Activated B cell treated with CpG ODN at 0.5 μM for 24 hours (primary cell): ENCODE measurements at places on chromosomes 2 and 18. TPM values are rescaled to one million over a fixed set of nuclear protein-coding genes. Genes with fewer than 3 reads are reported as not detected.

DNA sequence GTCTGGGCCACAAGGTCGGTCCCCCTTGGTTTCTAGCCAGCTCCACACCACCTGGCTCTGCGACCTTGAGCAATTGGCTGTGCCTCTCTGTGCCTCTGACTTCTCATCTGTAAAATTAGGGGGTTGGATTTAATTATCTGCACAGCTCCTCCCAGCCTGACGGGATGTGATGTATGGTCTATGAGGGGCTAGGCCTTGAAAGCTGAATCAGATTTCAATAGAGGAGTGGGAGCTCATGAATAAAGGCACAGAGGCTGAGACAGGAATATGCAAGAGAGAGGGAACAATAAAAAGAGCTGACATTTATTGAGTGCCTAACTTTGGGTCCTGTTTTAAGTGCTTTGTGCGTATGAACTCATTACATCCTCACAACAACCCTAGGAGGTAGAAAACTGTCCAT is 104.7 kb downstream of the ALK start:
- H3K4me3 ChIP-seq: no peak overlapping the region
- H3K36me3 ChIP-seq: no peaks in the 10 kb centered on the region
- no peak overlapping the region for H3K27ac ChIP-seq
- no peaks in the 10 kb centered on the region for H3K4me1 ChIP-seq
- DNase-seq: no peak

DNA sequence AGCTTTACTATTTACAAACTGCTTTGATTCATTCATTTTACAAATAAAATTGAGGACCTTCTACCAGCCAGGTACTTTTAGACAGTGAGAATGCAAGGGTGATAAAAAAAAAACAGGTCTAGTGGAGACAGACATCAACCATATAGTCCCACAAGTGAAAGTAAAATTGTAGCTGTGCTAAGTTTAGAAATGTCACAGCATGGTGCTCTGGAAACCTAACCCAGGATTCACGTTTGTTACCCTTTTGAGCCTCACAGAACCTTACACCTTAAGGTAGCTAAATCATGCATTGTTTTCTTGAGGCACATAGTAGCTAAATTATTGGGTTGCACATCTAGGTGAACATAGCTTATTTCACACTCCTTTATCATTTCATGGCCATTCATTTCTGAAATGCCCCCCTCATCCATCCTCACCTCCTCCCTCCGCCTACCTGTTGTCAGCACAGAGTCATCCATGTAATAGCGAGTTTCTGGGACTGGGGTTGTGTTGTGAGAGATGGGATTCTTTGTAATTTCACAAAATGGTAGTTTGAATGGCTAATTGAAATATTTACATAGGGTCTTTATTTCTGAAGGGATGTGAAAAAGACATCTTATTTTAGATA is 7.1 kb downstream of the MTA3 start:
- no peaks in the 10 kb centered on the region for H3K27me3 ChIP-seq
- H3K4me3 ChIP-seq: no peak overlapping the region
- peaks cover 35% of the 10 kb centered on the region for H3K36me3 ChIP-seq
- H3K4me1 ChIP-seq: peaks cover 11% of the 10 kb centered on the region

- no peaks in the 10 kb centered on the region for H3K27me3 ChIP-seq
- no peak overlapping the region for H3K27ac ChIP-seq
- no peak overlapping the region for H3K4me3 ChIP-seq
- H3K36me3 ChIP-seq: no peaks in the 10 kb centered on the region
Measured at GRCh38 chr2:57080035-57080434, 896.2 kb downstream of the CCDC85A start.

GRCh38 chr2:68717305-68717661 is 17.3 kb upstream of the ARHGAP25 start:
- no peak for DNase-seq
- no peaks in the 10 kb centered on the region for H3K27me3 ChIP-seq
- H3K27ac ChIP-seq: peak overlapping the region; percentile 43
- peaks cover 90% of the 10 kb centered on the region for H3K4me1 ChIP-seq

The DUSP19 gene
- 0.31 and 0.49 TPM in 2 replicates for total RNA-seq

DNA sequence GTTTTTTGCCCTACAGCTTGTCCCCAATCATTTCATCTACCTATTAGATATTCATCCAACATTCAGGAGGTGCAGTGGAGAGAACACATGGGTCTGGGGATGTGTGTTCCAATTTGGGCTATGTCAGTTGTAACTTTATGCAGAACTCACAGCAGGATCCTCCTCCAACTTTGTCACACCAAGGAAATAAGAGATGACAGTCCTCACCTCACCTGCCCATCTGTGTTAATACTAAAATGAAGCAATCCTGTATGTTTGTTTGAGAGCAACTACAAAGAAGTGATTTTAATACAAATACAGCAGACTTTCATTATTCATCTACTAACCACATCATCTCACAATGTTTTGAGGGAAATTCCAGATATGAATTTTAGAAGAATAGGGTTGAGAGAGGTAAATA is 126.7 kb downstream of the ARHGAP15 start:
- no peak for DNase-seq
- peak overlapping the region; percentile 70 for H3K4me3 ChIP-seq
- H3K27me3 ChIP-seq: no peaks in the 10 kb centered on the region
- H3K4me1 ChIP-seq: peaks cover 70% of the 10 kb centered on the region

DNA sequence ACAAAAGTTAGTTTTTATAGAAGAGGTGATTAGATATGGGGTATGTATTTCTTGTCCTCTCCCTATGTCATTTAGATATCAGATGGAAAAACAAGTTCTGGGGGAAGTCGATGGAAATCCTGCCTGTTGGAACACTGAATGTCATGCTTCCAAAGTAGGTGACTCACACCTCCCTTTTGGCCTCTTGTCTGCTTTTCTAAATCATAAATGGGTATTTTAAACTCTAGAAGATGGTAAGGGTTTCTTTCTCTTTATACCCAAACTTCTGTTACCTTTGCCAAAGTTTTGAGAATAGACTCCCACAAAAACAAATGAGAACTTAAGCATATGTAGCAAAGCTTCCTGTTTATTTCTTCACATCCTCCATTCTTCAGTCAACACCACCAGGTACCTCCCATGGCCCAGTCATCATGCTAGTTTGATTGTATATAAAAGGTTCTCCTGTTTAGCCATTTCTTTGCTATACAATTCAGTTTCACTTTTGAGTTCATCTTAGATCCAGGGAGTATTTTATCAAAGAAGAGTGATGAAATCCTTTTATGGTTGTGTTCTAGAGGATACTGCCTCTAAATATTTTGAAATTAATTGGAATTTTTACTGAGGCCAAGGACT is 63.9 kb downstream of the PRKRA start:
- H3K4me3 ChIP-seq: no peak overlapping the region
- no peak for DNase-seq
- no peak overlapping the region for H3K27ac ChIP-seq

- no peak for DNase-seq
- H3K27me3 ChIP-seq: no peaks in the 10 kb centered on the region
- no peak overlapping the region for H3K4me3 ChIP-seq
- peaks cover 3% of the 10 kb centered on the region for H3K4me1 ChIP-seq
- peaks cover 86% of the 10 kb centered on the region for H3K36me3 ChIP-seq
Measured at GRCh38 chr2:197079832-197080555, 153.5 kb upstream of the PGAP1 start.

DNA sequence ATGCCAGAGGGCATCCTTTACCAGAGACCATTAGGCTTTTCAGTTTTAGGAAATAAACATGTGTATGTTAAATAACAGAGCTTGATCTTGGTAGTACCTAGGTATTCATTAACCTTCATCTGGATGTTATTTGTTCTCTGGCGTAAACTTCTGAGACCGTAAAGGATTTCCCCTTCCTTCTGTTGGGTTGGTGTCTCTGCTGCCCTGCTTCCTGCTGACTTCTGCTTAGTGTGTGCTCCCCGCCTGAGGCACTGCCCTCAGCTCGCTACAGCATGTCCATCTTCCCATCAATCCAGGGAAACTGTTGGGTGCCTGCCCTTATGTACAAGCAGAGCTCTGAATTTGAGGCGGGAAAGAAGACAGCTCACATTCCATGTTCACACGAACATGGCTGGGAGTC is 177.9 kb downstream of the TPGS2 start:
- H3K36me3 ChIP-seq: no peaks in the 10 kb centered on the region
- DNase-seq: no peak
- H3K4me1 ChIP-seq: no peaks in the 10 kb centered on the region
- H3K4me3 ChIP-seq: no peak overlapping the region
- H3K27me3 ChIP-seq: peaks cover 10% of the 10 kb centered on the region
- H3K27ac ChIP-seq: no peak overlapping the region

- H3K27me3 ChIP-seq: no peaks in the 10 kb centered on the region
Measured at GRCh38 chr2:49240608-49241007, 86.3 kb upstream of the FSHR start.

- H3K4me3 ChIP-seq: no peak overlapping the region
- H3K36me3 ChIP-seq: peaks cover 14% of the 10 kb centered on the region
- no peaks in the 10 kb centered on the region for H3K27me3 ChIP-seq
- DNase-seq: no peak
Measured at GRCh38 chr18:51091270-51091669, 61.3 kb downstream of the SMAD4 start.

The PDE1A gene
- not detected in 2 replicates for total RNA-seq

The KIAA1328 gene
- total RNA-seq: 11.7 and 12.9 TPM in 2 replicates

DNA sequence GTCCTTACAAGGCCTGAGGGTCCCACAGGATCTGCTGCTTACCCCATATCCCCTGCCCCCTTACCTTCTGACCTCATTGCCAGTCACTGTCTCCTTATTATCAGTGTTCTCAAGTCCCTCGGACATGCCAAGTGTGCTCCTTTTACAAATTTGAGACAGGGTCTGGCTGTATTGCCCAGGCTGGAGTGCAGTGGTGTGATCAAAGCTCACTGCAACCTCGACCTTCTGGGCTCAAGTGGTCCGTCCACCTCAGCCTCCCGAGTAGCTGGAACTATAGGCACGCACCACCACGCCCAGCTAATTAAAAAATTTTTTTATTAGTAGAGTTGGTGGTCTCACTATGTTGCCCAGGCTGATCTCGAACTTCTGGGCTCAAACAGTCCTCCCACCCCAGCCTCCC is 141.0 kb downstream of the PHLPP1 start:
- H3K4me3 ChIP-seq: no peak overlapping the region
- no peaks in the 10 kb centered on the region for H3K36me3 ChIP-seq
- H3K27ac ChIP-seq: no peak overlapping the region
- no peaks in the 10 kb centered on the region for H3K27me3 ChIP-seq
- H3K4me1 ChIP-seq: peaks cover 7% of the 10 kb centered on the region
- DNase-seq: no peak

GRCh38 chr2:63778391-63778790 is 63.3 kb upstream of the UGP2 start:
- peaks cover 4% of the 10 kb centered on the region for H3K27me3 ChIP-seq
- H3K4me1 ChIP-seq: no peaks in the 10 kb centered on the region
- H3K36me3 ChIP-seq: no peaks in the 10 kb centered on the region
- H3K4me3 ChIP-seq: no peak overlapping the region

The GREB1 gene
- 0.42 and 0.69 TPM in 2 replicates for total RNA-seq

The ANKRD30BL gene
- not detected in 2 replicates for total RNA-seq

The FBXO11 gene
- 77.8 and 89.1 TPM in 2 replicates for total RNA-seq

- no peaks in the 10 kb centered on the region for H3K36me3 ChIP-seq
- peak overlapping the region; percentile 39 for H3K4me3 ChIP-seq
- peak; percentile 49 for DNase-seq
- peaks cover 47% of the 10 kb centered on the region for H3K4me1 ChIP-seq
- H3K27me3 ChIP-seq: no peaks in the 10 kb centered on the region
Measured at GRCh38 chr2:42754021-42754775, 9.7 kb downstream of the OXER1 start.

GRCh38 chr2:236873636-236874035 is 212.1 kb upstream of the COPS8 start:
- no peaks in the 10 kb centered on the region for H3K27me3 ChIP-seq
- no peak for DNase-seq
- no peaks in the 10 kb centered on the region for H3K36me3 ChIP-seq
- no peak overlapping the region for H3K4me3 ChIP-seq
- H3K4me1 ChIP-seq: peaks cover 2% of the 10 kb centered on the region

GRCh38 chr2:85851253-85852151 is 37.3 kb downstream of the ST3GAL5 start:
- H3K27me3 ChIP-seq: no peaks in the 10 kb centered on the region
- DNase-seq: peak; percentile 23
- H3K27ac ChIP-seq: peak overlapping the region; percentile 99

DNA sequence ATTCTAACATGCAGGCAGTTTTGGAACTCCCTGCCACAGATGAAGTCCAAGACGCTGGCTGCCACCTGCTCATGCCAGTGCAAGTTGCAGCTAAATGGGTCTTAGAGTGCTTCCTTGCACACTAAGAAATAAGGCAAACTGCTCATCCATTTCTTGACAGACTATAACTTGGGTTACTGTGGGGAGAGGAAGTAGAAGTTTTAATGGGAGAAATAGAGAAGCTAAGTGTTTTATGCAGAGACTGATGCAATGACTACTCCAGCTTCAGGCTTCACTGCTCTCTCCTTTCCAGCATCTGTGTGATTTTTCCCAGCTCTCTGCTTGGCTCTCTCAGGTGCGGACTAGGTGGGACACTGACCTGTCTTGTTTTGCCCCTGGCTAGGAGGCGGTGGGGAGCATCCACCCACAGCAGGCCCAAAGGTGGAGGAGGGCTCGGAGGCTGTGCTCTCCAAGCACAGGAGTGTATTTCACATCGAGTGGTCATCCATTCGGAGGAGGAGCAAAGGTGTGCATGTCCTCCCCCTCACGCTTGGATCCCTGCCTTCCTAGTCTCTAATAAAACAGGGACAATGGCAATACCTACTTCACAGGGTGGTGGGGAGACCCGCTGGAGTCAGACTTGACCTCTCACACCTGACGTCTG is 48.2 kb downstream of the SLC14A2 start:
- peaks cover 33% of the 10 kb centered on the region for H3K4me1 ChIP-seq
- H3K27me3 ChIP-seq: no peaks in the 10 kb centered on the region
- DNase-seq: no peak
- H3K36me3 ChIP-seq: no peaks in the 10 kb centered on the region
- no peak overlapping the region for H3K4me3 ChIP-seq

GRCh38 chr2:227036527-227036926 is 127.5 kb downstream of the COL4A4 start:
- H3K27ac ChIP-seq: no peak overlapping the region
- no peak overlapping the region for H3K4me3 ChIP-seq
- no peaks in the 10 kb centered on the region for H3K4me1 ChIP-seq
- no peak for DNase-seq

GRCh38 chr2:188675391-188676009 is 298.7 kb upstream of the COL3A1 start:
- no peaks in the 10 kb centered on the region for H3K27me3 ChIP-seq
- no peaks in the 10 kb centered on the region for H3K4me1 ChIP-seq
- no peaks in the 10 kb centered on the region for H3K36me3 ChIP-seq
- H3K4me3 ChIP-seq: no peak overlapping the region
- DNase-seq: no peak

DNA sequence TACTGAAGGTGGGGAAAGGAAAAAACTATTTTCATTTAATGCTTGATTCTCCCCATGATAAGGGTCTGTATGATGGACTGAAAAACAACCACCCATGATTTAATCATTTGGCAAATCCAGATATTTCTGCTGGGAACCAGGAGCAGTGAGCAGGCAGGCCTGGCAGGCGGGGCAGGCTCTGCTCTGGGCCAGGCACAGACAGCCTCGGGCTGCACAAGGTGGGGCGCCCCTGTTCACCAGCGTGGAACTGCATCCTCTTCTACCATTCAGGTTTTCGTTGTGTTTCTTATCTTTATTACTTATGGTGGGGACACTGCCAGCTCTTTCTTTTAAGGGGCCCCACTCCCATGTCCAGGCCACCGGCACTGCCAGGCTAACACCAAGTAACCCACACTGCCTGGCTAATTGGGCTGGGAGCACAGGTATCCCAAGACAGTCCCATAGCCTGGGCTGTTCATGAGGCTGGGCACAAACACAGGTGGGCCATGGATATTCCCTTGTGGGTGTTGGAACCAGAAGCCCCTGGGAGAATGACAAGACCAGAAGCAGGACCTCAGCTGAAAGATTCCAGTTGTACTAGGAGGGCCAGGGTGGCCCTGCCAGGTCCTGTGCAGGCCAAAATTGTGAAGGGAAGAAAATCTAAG is 57.1 kb upstream of the RALBP1 start:
- H3K36me3 ChIP-seq: no peaks in the 10 kb centered on the region
- no peak overlapping the region for H3K27ac ChIP-seq
- H3K4me3 ChIP-seq: no peak overlapping the region
- no peaks in the 10 kb centered on the region for H3K27me3 ChIP-seq
- no peak for DNase-seq
